Non-pigmented ciliary epithelial cell (primary cell): ENCODE measurements at places on chromosomes 7 and 10.

- DNase-seq, result no peak
Observed at GRCh38 chr10:110142965-110143364, 64.4 kb upstream of the MXI1 start.

DNA sequence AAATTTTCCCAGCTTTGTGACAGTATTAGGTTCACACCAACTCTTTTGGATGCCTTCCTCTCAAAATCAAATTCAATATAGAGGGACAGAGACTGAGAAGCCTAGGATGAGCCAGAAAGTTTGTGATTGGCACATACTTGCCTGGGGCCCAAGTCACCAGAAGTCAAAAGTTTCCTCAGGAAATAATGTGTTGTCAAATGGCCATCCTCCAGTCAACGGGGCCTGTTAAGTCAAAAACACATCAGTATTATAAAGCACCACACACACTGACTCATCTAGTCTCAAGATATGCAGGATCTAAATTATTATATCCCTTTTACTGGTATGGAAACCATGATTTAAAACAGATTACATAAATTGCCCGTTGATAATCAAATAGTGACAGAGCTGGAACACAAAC lies 158.1 kb downstream of the AHR start:
- DNase-seq, result no peak

- DNase-seq, result no peak
Observed at GRCh38 chr10:74859546-74859945, 33.1 kb downstream of the KAT6B start.

- no peak for DNase-seq
Observed at GRCh38 chr10:132497861-132498561, 39.6 kb upstream of the INPP5A start.
